Activated naive CD8-positive, alpha-beta T cell treated with anti-CD3 and anti-CD28 coated beads for 36 hours (primary cell): ENCODE measurements at places on chromosomes 4 and X.

DNA sequence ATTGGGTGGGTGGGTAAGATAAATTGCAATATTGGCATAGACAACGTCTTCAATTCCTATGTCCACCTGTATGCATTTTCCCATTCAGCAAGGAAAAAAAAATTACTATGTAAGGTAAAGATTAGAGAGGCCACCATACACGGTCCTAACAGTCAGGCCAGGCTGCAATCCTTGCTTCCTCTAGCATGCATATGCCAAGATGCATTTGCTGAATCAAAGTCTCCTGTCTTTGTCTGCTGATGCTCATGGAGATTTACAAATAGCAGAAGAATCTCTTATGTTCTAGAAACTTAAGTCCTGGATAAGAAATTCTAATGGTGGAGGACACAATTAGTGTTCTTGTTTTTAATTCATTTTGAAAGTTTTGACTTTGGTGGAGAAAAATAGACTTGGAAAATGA is 206.8 kb downstream of the PDGFC start:
- no peak for DNase-seq

DNA sequence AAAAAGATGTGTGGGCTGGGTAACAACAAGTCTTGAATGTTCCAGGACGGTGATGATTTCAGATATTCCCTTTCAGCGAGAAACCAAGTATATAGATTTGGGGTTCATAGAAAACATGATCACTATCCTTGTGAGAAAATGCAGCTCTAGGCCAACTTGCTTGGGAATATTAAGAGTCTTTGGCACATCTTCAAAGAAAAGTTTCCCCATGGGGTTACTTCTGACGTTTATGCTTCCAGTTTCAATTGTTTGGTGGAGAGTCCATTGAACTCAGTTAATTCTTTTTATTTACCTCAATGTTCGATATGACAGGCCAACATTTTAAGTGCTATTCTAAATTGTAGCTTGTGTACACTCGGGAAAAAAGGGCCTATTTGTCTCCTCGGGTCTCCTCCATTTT is 126.7 kb downstream of the NHS start:
- DNase-seq = no peak

GRCh38 chr4:155600244-155600643 is 66.4 kb upstream of the GUCY1A1 start:
- no peak for DNase-seq

DNA sequence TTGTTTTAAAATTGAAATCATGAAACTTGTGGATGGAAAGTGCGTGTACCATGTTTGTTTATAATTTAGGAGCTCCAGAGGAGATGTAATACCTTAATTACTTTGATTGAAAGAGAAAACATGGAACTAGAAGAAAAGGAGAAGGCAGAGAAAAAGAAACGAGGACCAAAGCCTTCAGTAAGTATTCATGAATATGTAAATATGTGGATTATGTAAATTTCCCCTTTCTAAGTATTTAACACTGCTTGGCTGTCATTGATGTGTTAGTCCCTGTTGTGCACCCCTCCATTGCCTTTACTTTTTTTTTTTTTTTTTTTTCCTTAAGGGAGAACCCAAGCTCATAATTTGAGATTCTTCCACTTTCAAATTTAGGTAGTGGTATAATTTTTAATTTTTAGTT is 36.4 kb downstream of the SMARCA5 start:
- no peak for DNase-seq

GRCh38 chr4:6788123-6788522 is 5.6 kb downstream of the KIAA0232 start:
- no peak for DNase-seq

DNA sequence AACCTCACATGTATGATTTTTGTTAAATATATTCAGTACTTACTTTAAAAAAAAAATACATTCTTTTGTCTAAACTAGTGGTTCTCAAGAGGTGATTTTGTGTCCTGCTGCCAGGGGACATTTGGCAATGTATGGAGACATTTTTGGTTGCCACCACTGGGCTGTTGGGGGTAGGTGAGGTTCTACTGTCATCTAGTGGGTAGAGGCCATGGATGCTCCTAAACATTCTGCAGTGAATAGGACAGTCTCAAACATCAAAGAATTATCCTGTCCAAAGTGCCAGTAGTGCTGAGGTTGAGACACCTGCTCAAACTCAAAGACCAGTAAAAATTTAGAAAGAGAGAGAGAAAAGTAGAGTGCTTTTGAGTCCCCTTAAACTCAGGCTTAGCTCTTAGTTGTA is 32.9 kb upstream of the PGM2 start:
- DNase-seq = peak; percentile 4

- DNase-seq = no peak
These were observed 2252.9 kb upstream of the AGA start for GRCh38 chr4:179695175-179695574.

- DNase-seq = no peak
These were observed 14.6 kb downstream of the SH3RF1 start for GRCh38 chr4:169256101-169256612.

DNA sequence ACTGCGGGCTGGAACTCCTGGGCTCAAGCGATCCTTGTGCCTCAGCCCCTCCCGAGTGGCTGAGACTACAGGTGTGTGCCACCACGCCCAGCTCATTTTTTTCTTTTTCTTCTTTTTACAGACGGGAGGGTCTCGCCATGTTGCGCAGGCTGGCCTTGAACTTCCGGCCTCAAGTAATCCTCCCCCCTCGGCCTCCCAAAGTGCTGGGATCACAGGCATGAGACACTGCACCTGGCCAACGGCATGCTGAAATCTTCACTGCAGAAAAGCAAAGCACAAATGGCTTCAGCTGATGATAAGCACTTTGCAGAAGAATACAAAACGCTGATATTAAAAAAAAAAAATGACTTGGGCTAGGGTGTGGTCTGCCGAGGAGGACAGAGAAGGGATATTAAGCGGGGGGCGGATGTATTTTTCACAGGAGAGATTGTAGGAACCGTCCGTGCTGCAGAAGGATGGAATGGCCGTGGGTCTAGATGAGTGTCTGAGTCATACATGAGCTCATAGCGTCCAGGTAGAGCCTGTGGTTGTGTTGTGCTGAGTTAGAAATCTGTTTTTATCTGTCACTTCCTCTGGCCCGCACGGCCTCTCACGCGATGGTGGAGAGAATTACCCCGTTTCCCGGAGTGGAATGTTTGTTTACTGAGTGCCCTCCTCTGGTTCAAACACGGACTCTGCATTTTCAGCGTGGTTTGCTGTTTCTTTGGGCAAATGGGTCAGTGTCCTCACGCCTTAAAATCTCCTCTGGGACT is 8.5 kb upstream of the AKAP17A start:
- DNase-seq = peak; percentile 49
